GM12891 (cell line): ENCODE measurements at places on chromosomes 13 and 19.

DNA sequence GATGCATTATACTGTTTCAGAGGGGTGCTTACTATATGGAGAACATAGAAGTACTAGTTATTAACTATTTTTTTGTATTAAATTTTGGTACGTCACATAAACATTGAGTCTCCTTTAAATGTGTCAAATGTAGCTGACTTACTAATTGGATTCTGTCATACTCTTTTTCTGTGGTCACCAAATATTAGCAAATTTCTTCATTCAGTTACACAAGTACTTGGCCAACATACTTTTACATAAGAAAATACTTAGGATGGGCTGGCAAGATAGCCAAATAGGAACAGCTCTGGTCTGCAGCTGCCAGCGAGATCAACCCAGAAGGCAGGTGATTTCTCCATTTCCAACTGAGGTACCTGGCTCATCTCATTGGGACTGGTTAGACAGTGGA lies 19.2 kb downstream of the LPAR6 start:
- DNase-seq = no peak

- DNase-seq = no peak
These were observed 1.3 kb downstream of the ICAM5 start for GRCh38 chr19:10290876-10291553.

GRCh38 chr19:5997371-5997770 lies 19.4 kb upstream of the RANBP3 start:
- no peak for DNase-seq

DNA sequence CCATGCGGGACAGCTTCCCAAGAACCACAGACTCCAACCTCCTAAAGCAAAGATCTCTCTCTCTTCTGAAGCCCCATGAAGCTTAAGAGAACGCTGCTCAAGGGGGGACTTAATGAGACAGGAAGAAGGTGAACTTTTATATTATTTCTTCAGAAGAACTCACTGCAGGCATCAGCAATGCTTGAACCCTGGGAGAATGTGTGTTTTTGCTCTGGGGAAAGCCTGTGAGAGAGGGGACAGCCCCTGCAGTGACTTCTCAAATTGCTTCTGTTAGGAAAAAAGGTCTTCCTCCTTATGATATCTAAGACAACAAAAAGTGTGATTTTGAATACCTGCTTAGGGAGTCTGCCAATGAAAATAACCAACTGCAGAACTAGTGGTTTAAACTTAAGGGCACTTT lies 23.0 kb downstream of the GJA3 start:
- no peak for DNase-seq

DNA sequence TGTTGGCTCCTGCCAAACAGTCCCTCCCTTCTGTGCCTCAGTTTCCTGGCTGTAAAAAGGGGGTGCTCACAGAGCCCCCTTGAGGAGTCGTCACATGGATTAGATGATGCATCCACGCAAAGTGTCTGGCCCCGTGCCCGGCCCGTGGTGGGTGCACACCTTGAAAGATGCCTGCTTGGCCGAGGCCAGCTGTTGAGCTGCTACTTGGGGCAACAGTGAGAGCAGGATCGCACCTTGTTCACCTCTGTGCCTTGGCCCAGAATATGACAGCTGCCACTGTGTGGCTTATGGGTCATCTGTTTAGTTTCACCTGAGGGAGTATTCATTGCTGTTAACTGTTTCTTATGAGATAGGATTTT lies 17.7 kb downstream of the CRTC1 start:
- DNase-seq = no peak

- DNase-seq = no peak
These were observed 27.4 kb downstream of the EFNA2 start for GRCh38 chr19:1312767-1313694.

- no peak for DNase-seq
These were observed 434.7 kb downstream of the DIAPH3 start for GRCh38 chr13:59728896-59729545.

DNA sequence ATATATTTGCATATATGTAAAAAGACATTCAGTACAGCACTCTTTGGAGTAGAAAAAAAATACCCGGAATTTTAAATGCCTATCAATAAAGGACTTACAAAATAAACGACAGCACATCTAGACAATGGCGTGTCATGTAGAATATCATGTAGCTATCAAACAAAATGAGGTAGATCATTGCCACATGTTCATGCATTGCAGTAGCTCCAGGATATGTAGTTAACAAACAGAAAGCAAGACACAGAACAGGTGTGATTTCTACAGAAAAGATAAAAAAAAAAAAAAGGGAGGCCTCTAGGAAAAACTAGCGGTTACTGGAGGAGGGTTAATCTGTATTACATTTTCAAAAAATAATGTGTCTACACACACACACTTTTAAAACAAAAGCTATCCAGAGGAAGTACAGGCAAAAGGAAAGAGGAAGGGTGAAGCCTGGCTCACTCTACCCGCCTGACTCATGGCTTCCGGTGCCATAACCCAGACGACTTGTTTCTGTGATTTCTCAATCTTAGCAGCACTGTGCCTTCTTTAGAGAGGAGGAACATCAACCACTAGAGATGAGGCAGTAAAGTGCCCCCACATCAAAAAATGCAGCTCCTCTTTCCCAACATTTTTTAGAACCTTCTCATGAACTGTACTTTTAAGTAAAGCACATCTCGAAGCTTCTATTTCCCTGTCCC lies 6.9 kb downstream of the KCTD12 start:
- peak; percentile 32 for DNase-seq

GRCh38 chr13:97021241-97021640 lies 27.0 kb upstream of the OXGR1 start:
- DNase-seq = no peak

DNA sequence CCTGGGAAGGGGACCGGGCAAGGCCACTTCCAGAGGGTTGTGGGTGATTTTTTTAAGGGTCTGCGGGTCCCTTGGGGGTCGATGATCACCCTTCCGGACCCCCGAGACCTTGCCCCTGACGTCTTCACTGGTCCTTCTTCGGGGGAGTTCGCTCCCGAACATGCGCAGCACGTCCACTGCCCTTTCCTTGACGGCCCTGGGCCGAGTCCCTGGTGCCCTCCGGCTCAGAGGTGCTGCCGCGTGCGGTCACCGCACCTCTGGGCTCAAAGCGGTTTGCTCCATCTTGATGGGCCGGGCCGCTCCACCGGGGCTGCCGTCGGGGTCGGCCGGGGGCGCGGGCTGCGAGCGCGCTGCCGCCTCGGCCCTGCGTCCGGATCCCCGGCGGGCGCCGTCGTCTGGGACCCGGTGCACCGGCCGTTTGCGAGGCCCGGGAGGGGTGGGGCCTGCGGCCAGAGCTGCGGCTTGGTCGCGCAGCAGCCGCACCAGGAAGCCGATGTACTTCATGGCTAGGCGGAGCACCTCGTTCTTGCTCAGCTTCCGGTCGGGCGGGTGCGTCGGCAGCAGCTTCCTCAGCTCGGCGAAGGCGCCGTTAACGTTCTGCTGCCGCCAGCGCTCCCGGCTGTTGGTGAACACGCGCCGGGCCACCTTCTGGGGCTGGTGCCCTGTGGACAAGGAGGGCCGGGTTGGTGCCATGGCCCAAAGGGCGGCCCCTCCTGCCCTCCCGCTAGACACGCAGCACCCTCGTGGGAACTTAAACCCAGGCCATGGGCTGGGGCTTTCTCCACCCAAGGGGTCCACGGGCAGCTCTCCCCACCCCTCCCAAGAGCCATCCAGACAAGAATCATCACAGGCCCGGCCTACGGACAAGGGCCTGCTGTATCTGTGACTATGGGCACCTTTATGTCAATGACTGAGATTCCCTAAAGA lies 3.3 kb downstream of the LYL1 start:
- DNase-seq = peak; percentile 71

GRCh38 chr13:99527301-99527700 lies 26.0 kb downstream of the TM9SF2 start:
- no peak for DNase-seq

GRCh38 chr13:74871369-74872070 lies 610.4 kb downstream of the TBC1D4 start:
- DNase-seq = no peak

DNA sequence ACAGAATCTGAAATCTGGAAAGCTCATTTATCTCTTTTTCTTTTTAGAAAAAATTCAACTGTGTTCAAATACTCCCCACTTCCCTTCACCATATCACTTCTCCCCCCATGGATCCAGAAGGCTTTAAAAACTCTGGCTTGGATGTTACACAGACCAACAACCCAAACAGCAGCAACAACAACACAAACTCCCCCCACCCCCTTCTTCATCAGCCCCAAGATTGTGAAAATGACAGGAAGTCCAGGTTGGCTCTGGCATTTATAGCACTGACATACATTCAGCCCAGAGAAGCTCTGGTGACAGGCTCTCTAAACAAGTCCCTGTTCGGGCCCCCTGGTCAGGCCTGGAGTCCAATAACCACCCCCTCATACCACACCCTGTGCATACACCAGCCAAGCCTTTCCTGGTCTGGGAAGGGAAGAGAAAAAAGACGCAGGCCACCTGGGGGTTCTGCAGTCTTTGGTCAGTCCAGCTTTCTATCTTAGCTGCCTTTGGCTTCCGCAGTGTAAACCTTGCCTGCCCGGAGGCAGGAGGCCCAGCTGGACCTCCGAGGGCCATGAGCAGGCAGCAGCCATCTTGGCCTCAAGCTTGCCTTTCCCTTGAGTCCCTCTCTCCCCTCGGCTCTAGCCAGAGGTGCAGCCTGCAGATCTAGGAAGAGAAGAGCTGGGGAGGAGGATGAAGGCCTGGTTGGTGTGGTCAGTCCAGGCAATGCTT lies 6.8 kb downstream of the CDX2 start:
- DNase-seq = no peak
